Osteocyte (in vitro differentiated cells): ENCODE measurements at places on chromosomes 16 and 17. TPM values are rescaled to one million over a fixed set of nuclear protein-coding genes. Genes with fewer than 3 reads are reported as not detected.

DNA sequence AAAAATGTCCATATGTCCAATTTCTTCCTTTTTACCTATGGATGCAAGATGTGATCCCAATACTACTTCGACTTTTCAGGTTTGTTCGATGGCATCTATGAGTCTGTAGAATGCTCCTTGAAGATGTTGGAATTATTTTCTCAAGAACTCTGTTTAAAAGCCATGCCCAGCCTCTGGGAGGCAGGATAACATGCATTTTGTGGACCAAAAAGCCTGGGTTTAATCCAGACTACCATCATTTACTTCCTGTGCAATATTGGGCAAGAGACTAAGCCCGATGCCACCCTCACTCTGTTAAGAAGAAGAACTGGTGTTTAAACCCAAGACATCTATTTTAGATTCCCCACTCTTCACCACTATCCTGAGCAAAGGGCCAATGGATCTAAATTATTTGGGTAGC is 42.8 kb upstream of the SALL1 start:
- no peak for DNase-seq
- H3K4me1 ChIP-seq: no peaks in the 10 kb centered on the region
- H3K27me3 ChIP-seq: peaks cover 3% of the 10 kb centered on the region
- no peak overlapping the region for H3K27ac ChIP-seq
- H3K4me3 ChIP-seq: no peak overlapping the region

DNA sequence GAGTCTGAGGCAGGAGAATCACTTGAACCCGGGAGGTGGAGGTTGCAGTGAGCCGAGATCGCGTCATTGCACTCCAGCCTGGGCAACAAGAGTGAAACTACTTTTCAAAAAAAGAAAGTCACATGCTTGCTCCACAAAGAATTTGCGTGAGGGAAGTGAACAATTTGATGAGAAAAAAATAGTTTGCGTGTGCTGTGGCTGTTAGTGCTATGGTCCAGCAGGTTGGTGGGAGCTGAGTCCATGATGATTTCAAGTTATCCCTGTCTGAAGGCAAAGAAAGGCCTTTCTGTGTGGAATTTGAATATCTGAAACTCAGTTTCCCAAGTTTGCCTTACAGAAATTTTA is 21.0 kb downstream of the PRCD start:
- no peak overlapping the region for H3K4me3 ChIP-seq
- peaks cover 20% of the 10 kb centered on the region for H3K36me3 ChIP-seq
- H3K27ac ChIP-seq: no peak overlapping the region
- DNase-seq: no peak
- peaks cover 36% of the 10 kb centered on the region for H3K4me1 ChIP-seq

DNA sequence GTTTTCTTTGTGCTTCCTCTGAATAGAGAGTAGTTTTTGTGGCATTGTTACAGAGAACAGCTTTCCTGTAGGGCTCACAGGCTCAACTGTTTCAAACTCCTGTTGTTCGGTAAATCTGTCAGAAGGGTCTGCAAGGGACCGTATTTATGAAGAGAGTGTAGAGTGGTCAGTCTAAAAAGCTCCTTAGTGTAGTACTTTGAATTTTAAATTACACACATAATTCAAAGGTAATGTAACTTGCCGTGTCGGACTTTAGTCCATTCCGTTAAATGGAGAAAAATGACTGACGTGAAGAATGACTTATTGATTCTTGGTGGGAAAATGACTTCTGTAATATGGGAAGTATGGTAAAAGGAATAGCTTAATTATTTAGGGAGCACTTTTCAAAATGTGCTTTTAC is 190.9 kb downstream of the WWOX start:
- no peak for DNase-seq
- no peak overlapping the region for H3K4me3 ChIP-seq
- peaks cover 52% of the 10 kb centered on the region for H3K4me1 ChIP-seq
- peaks cover 2% of the 10 kb centered on the region for H3K36me3 ChIP-seq

DNA sequence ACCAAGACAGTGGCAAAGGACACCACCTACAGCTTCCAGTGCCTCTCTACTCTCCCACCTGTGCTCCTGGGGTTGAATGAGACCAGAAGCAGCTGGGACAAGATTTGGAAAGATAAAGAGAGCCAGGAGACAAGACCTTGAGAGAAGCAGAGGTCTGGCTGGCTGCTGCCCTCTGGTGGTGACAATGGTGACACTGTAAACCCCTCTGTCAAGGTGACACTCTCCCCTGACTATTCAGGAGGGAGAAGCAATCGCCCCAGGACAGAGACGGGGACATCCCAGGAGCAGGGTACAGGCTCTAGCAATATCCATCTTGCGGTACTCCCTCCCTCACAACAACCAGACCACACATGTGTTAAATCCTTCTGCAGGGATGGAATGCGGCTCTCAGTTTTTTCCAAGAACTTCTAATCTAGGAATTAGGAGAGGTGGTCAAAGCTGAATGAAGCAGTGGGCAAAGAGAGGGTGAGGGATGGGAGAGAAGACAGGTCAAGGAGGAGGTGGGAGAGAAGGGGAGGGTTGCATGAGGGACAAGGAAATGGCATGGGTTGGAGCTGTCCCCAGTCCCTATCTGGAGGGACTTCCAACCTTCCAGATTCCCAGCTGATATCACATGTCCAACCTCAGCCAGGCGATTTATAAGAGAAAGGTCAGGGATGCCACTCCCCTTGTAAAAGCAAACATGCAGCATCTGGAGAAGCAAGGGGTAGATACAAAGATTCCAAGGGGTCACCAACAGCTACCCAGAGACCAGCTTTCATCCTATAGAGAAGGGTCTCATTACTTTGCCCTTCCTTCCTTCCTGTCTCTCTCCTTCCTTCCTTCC is 2.9 kb downstream of the PHOSPHO1 start:
- no peak overlapping the region for H3K4me3 ChIP-seq
- H3K4me1 ChIP-seq: peaks cover 21% of the 10 kb centered on the region
- peaks cover 63% of the 10 kb centered on the region for H3K27me3 ChIP-seq

NXPH3 gene
- 1.3 and 1.6 TPM in 2 replicates for total RNA-seq

- no peak for DNase-seq
- H3K27me3 ChIP-seq: no peaks in the 10 kb centered on the region
- H3K4me3 ChIP-seq: no peak overlapping the region
- H3K4me1 ChIP-seq: no peaks in the 10 kb centered on the region
- no peaks in the 10 kb centered on the region for H3K36me3 ChIP-seq
Measured at GRCh38 chr16:5444189-5444588, 346.6 kb upstream of the EEF2KMT start.

DNA sequence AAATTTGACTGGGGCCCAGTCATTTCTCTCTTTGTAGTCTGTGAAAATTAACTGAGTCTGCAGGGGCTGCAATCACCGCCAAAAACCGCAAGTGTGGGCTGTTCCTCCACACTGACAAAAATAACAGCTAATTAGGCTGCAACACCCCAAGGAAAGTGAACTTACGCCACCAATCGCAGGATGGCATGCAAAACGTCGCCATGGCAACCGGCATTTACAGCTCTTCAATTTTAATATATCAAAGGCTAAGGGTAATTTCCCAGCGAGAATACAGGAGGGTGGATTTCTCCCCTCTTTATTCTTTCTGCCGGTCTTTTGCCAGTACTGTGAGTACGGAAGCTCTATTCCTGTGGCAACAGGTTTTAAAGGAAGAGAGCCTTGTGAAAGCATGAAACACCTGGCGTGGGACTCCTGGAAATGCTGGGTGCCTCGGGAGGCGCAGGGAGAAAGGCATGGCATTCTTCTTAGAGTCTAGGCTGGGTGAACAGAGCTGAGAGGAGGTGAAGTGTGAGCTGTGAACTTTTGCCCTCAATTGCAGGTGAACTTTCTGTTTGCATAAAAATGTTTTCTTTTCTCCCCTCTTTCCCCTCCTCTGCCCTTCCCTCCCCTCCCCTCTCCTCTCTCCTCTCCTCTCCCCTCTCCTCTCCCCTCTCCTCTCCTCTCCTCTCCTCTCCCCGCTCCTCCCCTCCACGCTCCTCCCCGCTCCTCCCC is 399.7 kb downstream of the XYLT1 start:
- no peaks in the 10 kb centered on the region for H3K4me1 ChIP-seq
- no peaks in the 10 kb centered on the region for H3K36me3 ChIP-seq
- H3K27ac ChIP-seq: no peak overlapping the region
- no peak overlapping the region for H3K4me3 ChIP-seq
- no peak for DNase-seq

DNA sequence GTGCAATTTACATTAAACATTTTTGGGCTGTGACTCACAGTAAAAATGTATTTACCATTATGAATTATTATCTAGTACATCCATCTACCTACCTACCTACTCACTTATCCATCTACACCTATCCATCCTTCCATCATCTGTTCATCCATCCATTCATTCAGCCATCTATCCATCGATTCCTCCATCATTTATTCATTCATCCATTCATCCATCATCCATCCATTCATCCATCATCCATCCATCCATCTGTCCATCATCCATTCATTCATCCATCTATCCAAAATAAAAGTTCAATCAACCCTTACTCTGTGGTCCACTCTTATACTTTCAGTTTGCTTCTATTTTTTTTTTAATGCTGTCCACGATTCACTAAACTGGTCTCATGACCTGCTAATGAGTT is 118.4 kb downstream of the NTN1 start:
- peaks cover 8% of the 10 kb centered on the region for H3K27me3 ChIP-seq
- peaks cover 9% of the 10 kb centered on the region for H3K4me1 ChIP-seq
- DNase-seq: no peak
- H3K36me3 ChIP-seq: no peaks in the 10 kb centered on the region
- H3K4me3 ChIP-seq: no peak overlapping the region

ABCC3 gene
- total RNA-seq: 0.37 and 0.73 TPM in 2 replicates

CD300H gene
- total RNA-seq: not detected in 2 replicates

DNA sequence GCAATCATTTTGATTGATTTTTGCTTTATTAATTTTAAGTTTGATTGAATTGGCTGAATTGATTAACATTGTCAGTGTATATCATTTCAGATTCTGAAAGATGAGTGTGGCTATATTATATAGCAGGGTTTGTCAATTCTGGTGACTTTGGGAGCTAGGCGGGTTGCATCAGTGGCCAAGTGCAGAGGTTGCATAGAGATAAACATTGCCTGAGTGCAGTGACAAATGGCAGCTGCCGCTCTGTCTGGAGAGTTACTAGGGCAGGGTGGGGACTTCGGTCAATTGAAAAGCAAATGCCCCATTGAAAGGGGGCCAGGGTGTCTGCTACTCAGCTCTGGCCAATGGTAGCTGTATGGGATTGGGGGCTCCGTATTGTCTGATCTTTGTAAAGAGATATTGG is 12.7 kb downstream of the SYT17 start:
- no peak overlapping the region for H3K4me3 ChIP-seq
- peaks cover 7% of the 10 kb centered on the region for H3K27me3 ChIP-seq
- no peak overlapping the region for H3K27ac ChIP-seq

DNA sequence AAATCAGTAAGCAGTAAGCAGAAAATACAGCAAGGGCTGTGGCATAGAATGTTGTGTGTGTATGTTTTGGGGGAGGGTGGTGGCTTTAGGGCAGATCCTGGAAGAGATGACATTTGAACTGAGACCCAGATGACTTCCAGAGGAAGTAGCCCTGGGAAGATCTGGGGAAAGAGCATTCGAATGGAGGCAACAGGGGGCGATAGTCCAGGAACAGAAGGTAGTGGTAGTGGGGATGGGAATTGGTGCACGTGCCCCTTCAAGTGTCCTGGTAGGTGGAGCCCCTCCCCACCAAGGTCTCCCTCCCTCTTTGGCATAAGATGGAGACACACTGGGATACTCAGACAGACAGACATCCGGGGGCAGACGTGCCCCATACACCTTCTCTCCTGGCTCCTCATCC is 14.1 kb downstream of the ARHGEF15 start:
- H3K27ac ChIP-seq: no peak overlapping the region
- DNase-seq: no peak
- no peaks in the 10 kb centered on the region for H3K36me3 ChIP-seq
- no peak overlapping the region for H3K4me3 ChIP-seq
- peaks cover 6% of the 10 kb centered on the region for H3K4me1 ChIP-seq
- no peaks in the 10 kb centered on the region for H3K27me3 ChIP-seq

- H3K36me3 ChIP-seq: no peaks in the 10 kb centered on the region
- peaks cover 10% of the 10 kb centered on the region for H3K4me1 ChIP-seq
- no peak for DNase-seq
- no peak overlapping the region for H3K4me3 ChIP-seq
Measured at GRCh38 chr17:64008830-64009229, 10.7 kb downstream of the PRR29 start.

DNA sequence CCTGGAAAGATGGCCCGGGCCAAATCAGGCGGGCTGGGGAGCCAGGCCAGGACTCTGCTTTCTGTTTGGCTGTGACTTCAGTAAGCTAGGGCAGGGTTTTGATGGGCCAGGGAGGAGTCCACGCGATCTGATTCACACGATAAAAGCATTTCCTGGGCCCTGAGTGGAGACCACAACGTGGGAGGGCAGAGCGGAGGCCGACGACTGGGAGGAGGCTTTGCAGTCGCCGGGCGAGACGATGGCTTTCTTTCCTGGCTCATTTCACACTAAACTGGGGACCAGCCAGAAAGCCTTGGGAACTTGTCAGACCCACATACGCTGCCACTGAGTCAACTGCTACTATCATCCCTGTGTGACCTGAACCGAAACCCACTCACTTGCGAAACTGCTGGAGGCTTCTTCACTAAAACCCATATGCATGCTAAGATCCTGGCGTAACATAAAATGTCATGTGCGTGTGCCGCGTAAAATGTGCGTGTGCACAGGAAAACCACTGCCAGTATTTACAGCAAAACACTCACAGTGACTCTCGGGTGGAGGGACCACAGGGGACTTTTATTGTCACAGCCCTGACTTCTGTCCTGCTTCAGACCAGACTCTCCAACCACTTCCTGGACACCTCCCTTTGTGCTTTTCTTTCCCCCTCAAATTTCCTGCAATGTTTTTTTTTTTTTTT is 14.2 kb upstream of the RHBDF2 start:
- H3K27me3 ChIP-seq: peaks cover 5% of the 10 kb centered on the region
- no peak overlapping the region for H3K27ac ChIP-seq
- no peak overlapping the region for H3K4me3 ChIP-seq
- DNase-seq: no peak

DNA sequence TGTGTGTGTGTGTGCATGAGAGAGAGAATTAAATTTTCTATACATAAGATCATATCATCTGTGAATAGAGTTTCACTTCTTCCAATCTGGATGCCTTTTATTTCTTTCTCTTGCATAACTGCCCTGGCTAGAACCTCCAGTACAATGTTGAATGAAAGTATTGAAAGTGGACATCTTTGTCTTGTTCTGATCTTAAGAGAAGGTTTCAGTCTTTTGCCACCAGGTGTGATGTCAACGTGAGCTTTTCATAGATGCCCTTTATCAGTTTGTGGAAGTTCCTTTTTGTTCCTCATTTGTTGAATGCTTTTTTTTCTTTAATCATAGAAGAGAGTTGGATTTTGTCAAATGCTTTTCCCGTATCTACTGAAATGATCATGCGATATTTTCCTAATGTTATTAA is 63.3 kb downstream of the RNF213 start:
- H3K4me1 ChIP-seq: no peaks in the 10 kb centered on the region
- no peak overlapping the region for H3K27ac ChIP-seq
- H3K4me3 ChIP-seq: no peak overlapping the region
- no peak for DNase-seq
- no peaks in the 10 kb centered on the region for H3K27me3 ChIP-seq

- DNase-seq: no peak
- no peak overlapping the region for H3K27ac ChIP-seq
- H3K4me3 ChIP-seq: no peak overlapping the region
- H3K36me3 ChIP-seq: no peaks in the 10 kb centered on the region
- H3K27me3 ChIP-seq: no peaks in the 10 kb centered on the region
- peaks cover 41% of the 10 kb centered on the region for H3K4me1 ChIP-seq
Measured at GRCh38 chr16:86755571-86756006, 177.2 kb downstream of the FOXL1 start.

- H3K27ac ChIP-seq: no peak overlapping the region
- no peaks in the 10 kb centered on the region for H3K4me1 ChIP-seq
- DNase-seq: no peak
Measured at GRCh38 chr16:22016927-22017326, 9.0 kb downstream of the MOSMO start.

- DNase-seq: no peak
- no peak overlapping the region for H3K27ac ChIP-seq
- H3K4me1 ChIP-seq: no peaks in the 10 kb centered on the region
- no peaks in the 10 kb centered on the region for H3K27me3 ChIP-seq
- no peak overlapping the region for H3K4me3 ChIP-seq
Measured at GRCh38 chr16:57028086-57028485, 38.7 kb downstream of the NLRC5 start.

CLDN6 gene
- total RNA-seq: 0.32 TPM in 1 of 2 replicates, not detected in the other
